Lower leg skin (tissue), 4 donors: ENCODE measurements at places on chromosomes 7 and 10. TPM values are rescaled to one million over a fixed set of nuclear protein-coding genes. Genes with fewer than 3 reads are reported as not detected.

- DNase-seq: no peak
Observed at GRCh38 chr7:129375141-129375938, 58.9 kb upstream of the STRIP2 start.

KCNH2 gene
- total RNA-seq: 0.52 TPM

- no peak for DNase-seq
Observed at GRCh38 chr10:97705006-97705670, 8.4 kb upstream of the MARVELD1 start.

PGAM1 gene
- 151 TPM for total RNA-seq

DNA sequence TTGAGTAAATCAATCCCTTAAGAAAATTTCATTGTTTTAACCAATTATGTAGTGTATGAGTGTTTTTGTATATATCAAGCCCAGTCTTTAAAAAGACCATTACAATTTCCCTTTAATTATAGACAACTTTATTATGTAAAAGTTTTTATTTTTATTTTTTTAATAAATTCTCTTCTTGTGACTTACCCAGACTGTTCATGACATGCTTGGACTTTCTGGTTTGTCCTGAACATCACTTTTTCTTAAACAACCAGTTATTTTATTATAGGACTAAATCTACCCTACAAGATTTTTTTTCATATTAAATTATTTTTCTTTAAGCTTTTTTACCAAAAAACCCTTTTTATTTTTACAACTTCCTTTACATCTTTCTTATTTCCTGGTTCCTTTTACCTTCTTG, 410.4 kb downstream of the ATRNL1 start:
- DNase-seq: no peak

- DNase-seq: no peak
Observed at GRCh38 chr7:84688671-84689070, 494.1 kb upstream of the SEMA3A start.

- no peak for DNase-seq
Observed at GRCh38 chr7:140684066-140684950, 11.6 kb downstream of the ADCK2 start.

DNA sequence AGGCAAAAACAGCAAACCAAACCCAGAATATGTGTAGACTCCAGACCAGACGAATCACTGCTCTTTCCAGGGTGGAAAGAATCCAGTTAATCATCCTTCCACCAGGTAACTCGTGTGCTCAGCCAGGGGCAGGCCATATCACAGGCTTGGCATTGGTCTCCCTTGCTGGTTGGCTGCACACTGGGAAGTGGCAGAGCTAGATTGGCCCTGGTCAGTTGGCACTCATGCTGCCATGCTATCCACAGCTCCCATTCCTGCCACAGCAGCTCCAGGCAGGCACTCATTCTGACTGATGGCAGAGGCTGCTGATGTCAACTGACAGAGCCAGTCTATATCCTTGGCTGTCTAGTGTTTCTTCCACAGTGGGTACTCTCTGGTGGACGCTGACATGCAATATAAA, 9.7 kb upstream of the GDF10 start:
- DNase-seq: no peak

- no peak for DNase-seq
Observed at GRCh38 chr7:139108266-139109187, 993 bp downstream of the ZC3HAV1 start.

- no peak for DNase-seq
Observed at GRCh38 chr7:99386584-99387238, 12.2 kb downstream of the ARPC1B start.

COL13A1 gene
- total RNA-seq: 0.93 TPM

GRCh38 chr10:101079874-101080273, 18.1 kb downstream of the KAZALD1 start:
- DNase-seq: no peak

DNA sequence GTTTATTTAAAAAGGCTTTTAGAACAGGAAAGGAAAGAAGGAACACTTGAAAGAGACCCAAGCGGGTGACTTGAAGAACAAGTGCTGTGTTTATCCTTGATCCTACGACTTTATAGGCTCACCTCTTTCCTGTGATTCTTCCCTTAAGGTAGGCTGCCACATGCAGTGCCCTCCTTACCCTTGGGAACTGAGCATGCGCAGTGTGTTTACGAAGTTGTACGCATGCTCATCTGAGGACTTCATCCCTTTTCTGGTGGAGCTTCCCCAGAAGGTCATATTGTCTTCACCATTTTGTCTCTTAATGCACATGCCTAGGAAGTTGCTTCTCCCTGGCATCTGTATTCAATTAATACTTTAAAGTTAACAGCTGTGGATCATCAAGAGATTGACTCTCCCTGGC, 49.9 kb upstream of the VOPP1 start:
- no peak for DNase-seq

DNA sequence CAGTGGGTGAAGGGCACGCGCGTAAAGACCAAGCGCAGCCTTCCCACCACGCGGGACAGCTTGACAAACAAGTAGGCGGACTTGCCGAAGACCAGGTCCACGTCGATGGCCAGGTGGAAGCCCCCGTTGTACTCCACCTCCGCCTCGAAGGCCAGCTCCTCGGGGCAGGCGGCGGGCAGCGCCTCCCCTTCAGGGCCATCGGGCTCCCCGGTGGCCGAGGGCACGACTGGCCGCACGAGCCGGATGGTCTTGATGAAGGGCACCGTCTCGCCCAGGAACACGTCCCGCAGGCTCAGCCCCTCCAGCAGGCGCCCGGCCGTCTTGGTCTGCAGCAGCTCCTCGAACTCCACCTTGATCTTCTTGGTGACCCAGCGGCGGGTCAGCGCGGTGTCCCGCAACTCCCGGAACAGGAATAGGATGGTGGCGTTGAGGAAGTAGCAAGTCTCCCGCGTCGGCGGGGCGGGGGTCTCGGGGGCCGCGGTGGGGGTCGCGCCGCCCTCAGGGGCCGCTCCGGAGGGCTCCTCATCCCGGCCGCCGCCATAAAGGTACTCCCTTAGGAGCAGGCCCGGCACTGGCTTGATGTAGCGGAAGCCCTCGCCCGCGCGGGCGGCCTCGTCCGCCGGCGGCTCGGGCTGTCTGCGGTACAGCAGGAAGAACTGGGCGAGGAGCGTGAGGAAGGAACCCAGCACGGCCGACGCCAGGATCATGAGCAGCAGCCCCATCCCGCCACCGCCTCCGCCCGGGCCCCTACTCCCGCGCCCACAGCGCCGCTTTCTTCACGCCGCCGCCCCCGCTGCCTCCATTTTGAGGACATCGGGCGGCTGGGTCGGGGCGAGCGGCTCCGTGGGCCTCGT, 507 bp downstream of the PDZD8 start:
- peak; percentile 88 for DNase-seq

DNA sequence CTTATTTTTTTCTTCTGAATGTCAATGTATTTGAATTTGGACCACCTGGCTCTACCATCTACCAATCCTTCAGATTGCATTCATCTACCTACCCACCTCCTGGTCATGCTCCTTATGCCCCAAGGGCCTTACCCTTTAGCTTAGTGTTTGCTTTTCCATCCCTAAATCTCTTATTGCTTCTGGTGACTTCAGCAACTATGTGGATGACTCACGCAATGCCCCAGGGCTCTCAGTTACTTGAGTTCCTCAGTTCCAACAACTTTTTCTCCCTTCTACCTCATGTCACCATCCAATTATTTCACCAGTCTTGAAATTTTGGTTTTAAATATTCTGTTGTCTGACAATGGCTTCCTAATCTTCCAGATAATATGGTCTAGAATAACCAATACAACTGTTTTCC, 118.9 kb downstream of the CFAP58 start:
- DNase-seq: no peak

DNA sequence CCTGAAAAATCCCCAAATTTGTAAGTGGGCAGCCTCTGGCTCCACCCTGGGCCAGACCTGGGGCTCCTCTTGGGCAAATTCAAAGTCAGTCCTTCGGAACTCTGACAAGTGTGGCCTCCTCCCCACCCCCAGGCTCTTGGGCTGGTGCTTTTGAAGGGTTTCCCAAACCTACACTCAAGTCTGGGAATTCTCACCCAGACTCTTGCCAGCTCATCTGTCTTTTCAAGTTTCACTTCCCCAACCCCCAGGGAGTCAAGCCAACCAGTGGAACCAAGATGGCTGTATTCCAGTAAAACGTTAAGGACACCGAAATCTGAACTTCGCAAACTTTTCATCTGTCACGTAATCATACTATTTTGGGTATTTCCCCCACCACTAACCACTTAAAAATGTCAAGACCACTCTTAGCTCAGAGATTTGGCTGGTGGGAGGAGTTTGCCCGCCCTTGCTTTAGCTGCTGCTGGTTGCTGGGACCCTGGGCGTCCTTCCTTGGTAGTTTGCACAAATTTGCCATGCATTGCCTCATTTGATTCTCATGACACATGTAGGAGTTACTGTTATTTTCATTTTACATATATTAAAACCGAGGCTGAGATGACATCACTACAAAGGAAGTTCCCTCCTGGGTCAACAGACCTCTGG, 1.7 kb upstream of the MYO1G start:
- DNase-seq: no peak
